NCI-H1048 (cell line): ENCODE measurements at places on chromosomes 1 and 21.

- no peak for DNase-seq
Measured at GRCh38 chr1:54666333-54666732, 24.7 kb downstream of the MROH7 start.

GRCh38 chr1:94456736-94457135 is 38.5 kb downstream of the ABCD3 start:
- no peak for DNase-seq

DNA sequence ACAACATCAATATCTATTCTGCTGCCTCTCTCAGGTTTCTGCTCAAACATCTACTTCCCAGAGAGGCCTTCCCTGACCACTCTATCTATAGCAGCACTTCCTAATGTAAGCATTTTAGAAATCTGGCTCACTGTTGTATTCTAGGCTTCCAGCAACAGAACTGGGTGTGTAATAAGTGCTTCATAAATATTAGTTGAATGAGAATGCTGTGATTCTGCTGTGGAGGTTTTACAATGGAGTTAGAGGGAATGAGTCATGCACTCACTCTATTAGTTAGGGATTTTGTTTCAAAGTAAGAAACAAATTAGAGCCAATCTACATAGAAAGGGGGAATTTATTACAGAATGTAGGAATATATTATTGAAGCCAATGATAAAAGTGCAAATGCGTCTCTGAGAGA is 38.6 kb upstream of the SLC35F3 start:
- DNase-seq = no peak

- no peak for DNase-seq
Measured at GRCh38 chr1:107057197-107058133, 991 bp downstream of the PRMT6 start.
